Stimulated activated naive CD8-positive, alpha-beta T cell treated with anti-CD3 and anti-CD28 coated beads, Interleukin-15, amount 100 ng/mL, for 72 hours (primary cell): ENCODE measurements at places on chromosomes 16 and 17.

GRCh38 chr16:57042157-57043111, 49.9 kb upstream of the CPNE2 start:
- DNase-seq = peak; percentile 91

DNA sequence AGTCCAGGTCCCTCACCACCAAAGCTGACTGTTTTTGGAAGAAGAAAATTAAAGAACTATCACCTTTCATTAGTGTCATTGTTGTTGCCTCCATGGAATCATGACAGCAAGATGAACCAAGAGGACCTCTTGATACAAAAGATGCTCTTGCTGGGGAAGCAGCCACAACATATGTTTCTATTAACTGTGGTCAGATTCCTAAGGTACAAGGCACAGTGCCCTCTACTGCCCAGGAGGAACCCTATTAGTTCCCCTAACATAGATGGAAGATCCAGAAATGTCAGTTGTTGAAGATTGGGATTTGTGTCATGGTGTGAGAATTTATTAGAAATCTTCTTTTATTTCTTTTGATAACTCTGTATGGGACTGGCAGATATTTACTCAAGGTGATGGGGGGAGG, 188.2 kb upstream of the ANKFN1 start:
- DNase-seq = no peak

DNA sequence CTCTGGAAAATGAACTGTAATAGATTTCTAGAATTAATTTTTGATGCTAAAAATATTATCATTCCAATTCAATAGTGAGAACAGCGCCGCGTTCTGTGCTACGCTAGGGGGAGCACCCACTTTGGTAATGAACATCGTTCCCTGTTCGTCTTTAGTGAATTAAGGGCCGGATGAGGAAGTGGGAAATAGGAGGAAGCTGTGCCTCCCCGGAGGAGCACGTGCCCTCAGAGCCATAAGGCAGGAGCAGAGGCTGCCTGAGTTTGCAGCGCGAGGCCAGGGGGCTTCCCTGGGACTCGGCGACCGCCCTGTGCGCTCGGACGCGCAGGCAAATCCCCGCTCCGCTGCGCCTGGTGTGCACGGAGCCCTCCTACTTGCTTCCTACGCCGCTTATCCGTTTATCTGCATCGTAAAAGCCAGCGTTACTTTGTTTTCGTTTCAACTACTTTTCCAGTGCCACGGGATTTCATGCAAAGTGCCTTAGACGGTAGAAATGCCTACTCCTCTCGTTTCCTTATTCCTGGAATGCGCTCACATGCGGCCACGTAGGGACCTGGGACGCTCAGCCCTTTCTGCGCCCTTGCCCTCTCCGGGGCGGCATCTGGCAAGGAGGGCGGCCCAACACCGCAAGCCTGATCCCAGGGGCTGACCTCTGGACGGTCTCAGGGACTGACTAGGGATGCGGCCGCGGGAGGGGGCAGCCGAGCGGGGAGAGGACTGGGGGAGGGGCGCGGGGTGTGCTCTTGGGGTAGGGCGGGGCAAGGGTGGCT, 76.4 kb downstream of the KCNJ12 start:
- DNase-seq = peak; percentile 11

DNA sequence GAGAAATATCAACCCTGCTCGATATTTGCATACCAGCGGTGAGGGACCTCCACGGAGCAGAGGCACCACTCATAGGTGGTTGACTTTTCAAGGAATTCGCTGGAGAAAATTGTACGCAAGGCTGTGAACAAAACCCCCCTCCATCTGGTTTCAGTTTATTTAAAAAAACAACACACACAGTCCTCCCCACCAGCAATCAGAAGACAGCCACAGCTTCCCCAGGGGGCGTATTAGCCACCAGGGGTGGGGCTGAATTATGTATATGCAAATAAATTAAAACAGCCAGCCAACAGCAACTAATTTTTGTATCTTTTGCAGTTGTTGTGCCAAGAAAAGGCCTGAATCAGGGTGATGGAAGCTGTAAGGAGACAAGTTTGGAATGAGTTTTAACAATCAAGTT, 5.9 kb upstream of the HSD11B2 start:
- no peak for DNase-seq

DNA sequence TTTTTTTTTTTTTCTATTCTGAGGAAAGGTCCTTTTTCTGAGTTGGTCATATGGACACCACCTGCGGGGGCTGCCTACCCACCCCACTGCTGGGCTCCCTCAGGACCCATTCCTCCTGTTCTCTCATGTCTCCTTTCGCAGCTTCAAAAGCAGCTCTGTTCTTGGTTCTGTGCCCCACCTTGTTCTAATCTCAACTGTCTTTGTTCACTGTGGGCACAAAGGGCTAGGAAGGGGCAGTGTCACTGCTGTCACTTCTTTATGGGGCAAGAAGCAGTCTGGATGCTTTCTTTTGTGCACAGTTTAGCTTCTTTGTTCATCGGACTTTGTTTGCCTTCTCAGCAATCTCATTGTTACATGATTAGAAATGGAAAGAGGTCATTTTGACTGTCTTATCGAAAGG, 7.1 kb downstream of the GOSR2 start:
- DNase-seq = no peak

- DNase-seq = peak; percentile 17
These were observed 47.6 kb downstream of the HSD17B2 start for GRCh38 chr16:82082543-82083244.

GRCh38 chr16:57533431-57534336, 2.7 kb downstream of the CCDC102A start:
- DNase-seq = no peak

- no peak for DNase-seq
These were observed 165.0 kb downstream of the LGALS9B start for GRCh38 chr17:20302246-20302917.

DNA sequence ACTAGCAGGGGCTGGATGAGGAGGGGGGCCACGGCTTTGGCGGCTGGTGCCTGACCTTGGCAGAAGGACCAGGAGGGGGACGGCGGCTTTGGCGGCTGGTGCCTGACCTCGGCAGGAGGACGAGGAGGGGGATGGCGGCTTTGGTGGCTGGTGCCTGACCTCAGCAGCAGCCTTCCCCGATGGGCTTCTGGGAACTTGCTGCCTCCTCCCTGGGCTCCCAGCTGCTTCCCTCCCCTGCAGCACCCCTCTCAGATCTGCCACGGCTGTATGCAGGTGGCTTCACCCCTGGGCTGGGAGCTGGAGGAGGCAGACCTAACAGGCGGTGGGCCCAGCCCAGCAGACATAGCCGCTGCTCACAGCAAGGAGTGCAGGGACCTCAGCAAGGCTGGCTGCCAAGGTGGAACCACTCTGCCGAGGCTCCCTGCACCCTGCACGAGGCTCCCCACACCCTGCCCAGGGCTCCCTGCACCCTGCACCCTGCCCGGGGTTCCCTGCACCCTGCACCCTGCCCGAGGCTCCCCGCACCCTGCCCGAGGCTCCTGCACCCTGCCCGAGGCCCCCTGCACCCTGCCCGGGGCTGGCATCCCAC, 38.4 kb upstream of the CBFA2T3 start:
- no peak for DNase-seq

DNA sequence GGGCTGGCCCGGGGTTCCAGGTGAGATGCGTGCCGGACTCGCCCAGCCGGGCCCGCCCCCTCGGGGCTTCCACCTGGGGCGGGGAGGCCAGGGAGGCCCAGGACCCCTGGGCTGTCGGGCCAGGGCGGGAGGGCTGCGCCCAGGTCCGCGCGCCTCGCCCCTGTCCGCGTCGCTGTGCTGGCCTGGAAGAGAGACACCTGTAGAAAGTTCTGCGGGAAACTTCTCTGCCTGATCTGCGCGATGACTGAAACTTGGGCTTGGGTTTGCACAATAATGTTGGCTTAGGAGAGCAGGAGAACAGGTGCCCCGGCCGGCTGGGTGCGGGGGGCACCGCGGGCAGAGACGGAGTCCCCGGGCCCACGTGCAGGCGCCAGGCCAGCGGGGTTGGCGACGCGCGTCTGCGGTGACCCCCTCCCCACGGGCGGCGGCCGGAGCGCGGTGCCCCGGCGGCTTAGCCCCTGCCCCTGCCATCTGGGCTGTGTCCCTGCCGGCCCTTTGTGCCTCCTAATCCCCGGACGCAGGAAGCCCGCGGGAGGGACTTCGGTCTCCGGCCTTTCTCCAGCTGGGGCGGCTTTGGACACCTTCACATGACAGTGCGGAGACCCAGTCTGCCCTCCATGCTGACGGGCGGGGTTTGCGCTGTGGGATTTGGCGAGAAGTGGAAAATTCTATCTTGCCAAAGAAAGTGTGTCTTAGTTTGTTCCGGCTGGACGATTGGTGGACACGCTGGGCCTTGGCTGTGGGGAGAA, 483 bp downstream of the LLGL2 start:
- DNase-seq = no peak

DNA sequence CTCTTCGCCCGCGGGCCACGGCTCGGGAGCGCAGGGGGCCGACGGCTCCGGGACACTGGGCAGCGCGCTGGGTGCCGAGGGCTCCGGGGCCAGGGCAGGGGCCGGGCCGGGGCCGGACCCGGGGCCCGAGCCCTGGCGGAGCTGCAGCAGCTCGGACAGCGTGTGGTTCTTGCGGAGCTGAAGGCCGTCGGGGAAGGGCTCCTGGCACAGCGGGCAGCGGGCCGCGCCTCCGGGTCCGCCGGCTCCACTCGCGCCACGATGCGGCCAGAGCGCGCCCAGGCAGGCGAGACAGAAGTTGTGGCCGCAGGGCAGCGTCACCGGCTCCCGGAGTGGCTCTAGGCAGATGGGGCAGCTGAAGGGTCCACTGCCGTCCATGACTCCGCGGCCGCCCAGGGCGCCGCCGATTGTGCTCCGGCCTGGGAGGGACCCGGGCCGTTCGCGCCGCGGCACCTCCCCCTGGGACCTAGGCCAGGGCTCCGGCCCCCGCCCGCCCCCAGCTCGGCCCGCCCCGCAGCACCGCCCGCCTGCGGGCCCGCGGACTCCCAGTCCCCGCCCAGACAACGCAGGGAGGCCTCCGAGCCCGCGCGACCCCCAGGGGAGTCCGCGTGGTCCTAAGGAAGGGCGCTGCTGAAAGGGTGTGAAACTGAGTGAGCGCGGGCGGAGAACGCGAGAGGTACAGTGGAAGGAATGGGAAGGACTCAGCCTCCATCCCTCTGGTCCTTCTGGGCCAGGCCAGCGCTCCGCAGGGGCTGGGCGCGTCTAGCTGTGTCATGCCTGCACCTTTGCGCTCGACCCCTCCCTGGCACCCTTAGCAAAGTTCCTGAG, at the start of gene TRIM47:
TSS of gene TRIM47 (minus strand) at position 408 of the 825 bp plus-strand sequence. CDS start at position 375, 33 bp downstream.
- DNase-seq = peak; percentile 60

- no peak for DNase-seq
These were observed 102.5 kb downstream of the SALL1 start for GRCh38 chr16:51048544-51048943.

GRCh38 chr17:63476854-63477479, at the start of gene ACE:
Gene ACE (plus strand): TSS chr17:63477061. CDS start chr17:63477095, 34 bp downstream.
- DNase-seq = peak; percentile 46

DNA sequence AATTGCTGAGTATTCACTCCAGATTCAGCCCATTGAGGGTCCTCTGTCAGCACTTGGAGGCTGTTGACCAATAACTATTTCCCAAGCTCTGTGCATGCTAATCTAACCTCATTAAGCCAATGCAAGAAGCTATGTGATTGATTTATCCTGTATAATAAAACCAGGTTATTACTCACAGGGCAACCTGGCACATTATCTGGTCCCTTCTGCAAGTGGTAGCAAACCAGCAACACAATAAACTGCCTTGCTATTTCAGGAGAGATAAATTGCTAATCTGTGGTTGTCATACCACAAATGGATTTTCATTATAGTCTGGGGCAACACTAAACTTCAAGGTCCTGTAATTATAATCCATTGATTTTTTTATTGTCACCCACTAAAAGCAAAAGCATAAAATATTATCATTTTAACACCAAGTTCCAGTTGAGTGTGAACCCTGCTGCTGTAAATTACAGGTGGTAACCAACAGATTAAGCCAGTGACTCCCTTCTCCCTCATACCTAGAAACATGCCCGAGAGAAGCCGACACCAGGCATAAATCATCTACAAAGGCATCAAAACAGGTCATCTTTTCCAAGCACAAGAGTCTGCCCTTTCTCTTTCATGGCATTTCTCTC, 51.1 kb upstream of the SOX9 start:
- no peak for DNase-seq
